H7 (cell line): ENCODE measurements at places on chromosomes 3 and 15. TPM values are rescaled to one million over a fixed set of nuclear protein-coding genes. Genes with fewer than 3 reads are reported as not detected.

- no peak for DNase-seq
These were observed 6.8 kb upstream of the SNX22 start for GRCh38 chr15:64144565-64145281.

GRCh38 chr15:61794276-61794675, 266.0 kb downstream of the VPS13C start:
- DNase-seq: no peak

DNA sequence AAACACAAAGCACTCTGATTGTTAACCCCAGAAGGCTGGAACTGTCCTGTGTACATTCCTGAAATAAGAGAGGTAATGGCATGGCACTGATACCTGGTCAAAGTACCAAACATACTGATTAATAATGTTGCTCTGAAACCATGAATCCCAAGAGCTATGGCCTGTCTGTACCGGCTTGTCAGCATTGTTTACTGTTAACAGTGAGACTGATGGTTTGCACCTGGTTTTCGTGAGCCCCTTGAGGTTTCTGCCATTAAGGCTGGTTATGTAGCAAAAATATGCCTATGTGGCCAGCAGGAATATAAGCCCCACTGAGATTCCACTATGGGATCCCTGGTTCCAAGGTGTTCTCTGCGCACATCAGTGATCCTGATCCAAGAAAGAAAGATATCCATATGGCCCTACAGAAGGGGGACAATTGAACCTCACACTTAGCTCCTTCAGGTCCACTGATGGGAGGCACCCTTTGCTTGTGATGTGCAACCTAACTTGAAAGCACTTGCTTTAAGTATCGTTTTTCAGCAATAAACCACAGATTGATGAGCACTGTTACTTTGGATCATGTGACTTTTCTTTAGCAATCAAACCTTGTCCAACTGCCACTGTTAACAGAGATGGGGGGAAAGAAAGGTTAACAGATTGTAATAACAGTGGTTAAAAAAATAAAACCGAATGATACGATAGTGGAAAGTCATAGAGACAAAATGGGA, 65.2 kb downstream of the TBL1XR1 start:
- no peak for DNase-seq

- DNase-seq: no peak
These were observed 41.2 kb downstream of the KLF13 start for GRCh38 chr15:31367730-31368344.

GRCh38 chr15:90154861-90155626, 46.1 kb upstream of the SEMA4B start:
- no peak for DNase-seq

GRCh38 chr3:38084334-38085310, 45.6 kb downstream of the DLEC1 start:
- DNase-seq: peak; percentile 62

GRCh38 chr15:85690561-85691231, 104.0 kb downstream of the KLHL25 start:
- no peak for DNase-seq

- DNase-seq: no peak
These were observed 874.7 kb upstream of the GBE1 start for GRCh38 chr3:82636177-82636576.

DNA sequence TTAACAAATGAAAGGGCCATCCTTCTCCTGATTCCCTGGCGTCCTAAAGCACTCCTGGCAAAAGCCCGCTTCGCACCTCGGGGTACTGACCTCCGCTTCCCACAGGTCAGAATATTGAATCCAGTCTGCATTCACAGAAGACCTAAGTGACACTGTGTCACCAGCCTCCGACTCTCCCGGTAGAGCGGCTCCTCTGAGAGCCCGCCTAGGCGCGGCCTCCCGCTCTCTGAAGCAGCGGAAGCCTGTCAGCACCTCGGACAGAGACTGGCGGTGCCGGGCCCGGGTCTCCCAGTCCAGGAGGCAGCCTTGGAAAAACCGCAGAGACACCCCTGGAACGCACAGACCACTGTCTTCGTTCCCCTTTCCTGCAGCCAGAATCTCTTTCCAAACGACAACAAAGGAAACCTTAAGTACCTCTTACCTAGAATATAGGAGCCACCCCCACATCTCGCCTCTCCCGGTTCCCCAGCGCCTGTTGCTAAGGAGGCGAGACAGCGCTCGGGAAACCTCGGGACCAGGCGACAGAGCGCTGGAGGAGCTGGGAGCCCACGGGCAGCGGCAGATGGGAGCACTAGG, 1.2 kb downstream of the GABRB3 start:
- peak; percentile 87 for DNase-seq

DNA sequence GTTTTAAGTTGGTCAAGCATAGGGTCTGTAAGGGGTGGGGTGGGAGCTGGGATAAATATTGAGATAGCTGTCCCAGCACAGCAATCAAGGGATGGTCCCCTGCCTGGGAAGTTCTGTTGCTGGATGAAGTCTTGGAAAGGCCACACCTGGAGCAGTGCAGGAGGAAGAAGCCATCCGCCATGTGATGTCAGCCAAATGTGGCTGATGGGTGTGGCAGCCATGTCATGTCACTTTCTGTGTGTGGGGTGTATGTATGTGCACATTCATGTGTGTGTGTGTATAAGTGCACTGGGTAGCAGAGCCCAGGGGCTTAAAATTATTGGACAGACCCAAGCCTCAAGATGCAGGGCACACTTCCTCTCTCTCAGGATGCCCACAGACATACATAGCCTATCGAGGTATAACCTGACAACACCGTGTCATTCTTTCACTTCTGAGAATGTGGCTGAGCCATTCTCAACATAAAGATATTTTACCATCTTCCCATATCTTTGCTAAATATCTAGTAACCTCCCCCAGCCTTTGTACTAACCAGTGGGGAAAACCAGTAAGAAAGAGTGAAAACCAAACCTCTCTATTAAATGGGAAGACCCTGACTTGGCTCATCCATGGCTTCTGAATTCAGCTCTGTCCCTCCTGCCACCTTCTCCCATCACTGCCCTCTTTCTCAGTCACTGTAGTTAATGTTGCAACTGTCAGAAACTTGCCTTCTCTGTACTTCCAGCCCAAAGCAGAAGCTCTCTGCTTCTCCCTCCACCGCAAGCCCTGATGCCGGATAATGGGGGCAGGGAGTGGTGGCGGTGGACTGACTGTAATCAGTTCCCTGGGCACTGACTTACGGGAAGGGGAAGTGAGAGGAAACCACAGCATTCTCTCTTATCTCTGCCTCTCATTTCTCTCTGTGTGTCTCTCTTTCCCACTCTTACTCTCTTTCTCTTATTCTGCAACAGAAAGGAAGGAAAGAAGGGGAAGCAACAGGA, 11.2 kb downstream of the TNFSF10 start:
- no peak for DNase-seq

GRCh38 chr3:115825046-115825445, 201.7 kb downstream of the GAP43 start:
- DNase-seq: no peak

- no peak for DNase-seq
These were observed 19.8 kb downstream of the SH3BP5 start for GRCh38 chr3:15312550-15312949.

DNA sequence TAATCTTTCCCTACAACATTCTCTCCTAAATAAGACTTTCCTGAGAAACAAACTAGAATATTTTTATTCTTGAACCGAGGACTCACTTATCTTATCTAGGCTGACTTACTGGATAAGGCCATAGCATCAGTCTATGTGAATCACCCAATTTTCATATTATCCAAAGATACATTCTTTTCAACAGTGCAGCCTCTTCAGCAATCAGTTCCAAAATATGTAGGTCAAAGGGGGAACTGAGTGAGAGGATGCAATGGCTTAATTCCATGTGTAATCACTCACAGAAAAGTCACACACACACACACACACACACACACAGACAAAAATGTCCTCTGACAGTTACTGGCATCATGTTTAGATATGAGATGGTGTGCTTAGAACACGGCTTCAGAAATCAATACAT, 31.5 kb upstream of the MECOM start:
- no peak for DNase-seq

- DNase-seq: peak; percentile 38
These were observed 135.8 kb downstream of the GREM1 start for GRCh38 chr15:32853592-32853991.

GRCh38 chr3:178672275-178672674, 136.0 kb downstream of the KCNMB2 start:
- DNase-seq: no peak

DNA sequence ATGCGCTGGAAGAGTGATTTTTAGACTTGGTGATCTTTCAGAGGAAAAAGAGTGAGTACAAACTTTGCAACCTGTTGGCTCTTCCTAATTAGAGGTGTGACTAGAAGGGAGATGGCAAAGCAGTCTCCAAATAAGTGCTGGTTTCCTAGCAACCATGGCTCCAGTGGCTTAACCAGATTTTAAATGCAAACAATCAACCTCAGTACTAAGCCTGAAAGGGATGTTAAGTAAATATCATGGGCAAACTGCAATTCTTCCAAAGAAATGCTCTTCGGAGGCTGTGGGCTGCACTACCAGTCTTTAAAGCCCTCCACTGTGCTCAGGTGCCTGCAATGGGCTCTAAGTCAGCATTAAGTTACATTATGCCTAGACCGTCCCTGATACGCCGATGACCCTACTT, 678.1 kb upstream of the CCDC54 start:
- no peak for DNase-seq

- no peak for DNase-seq
These were observed 105.7 kb downstream of the DPH6 start for GRCh38 chr15:35440265-35440664.

DNA sequence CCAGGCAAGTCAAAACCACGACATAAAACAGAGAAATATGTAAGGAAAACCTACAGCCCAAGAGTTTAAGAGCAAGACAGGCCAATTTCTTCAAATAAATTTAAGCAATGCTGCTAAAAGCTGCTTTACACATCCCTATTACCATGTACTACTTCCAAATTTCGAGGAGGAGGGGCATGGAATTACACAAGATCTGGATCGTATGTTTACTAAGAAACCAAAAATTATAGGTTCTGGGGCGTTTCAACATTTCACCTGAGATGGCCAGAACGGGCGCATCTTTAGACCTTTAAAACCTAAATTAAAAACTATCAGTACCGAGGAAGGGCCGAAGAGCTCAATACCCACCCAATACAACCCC, 664 bp upstream of the NR2C2 start:
- DNase-seq: no peak

Gene HEG1
- total RNA-seq: 18.0 and 21.1 TPM in 2 replicates

Gene SRPRB
- total RNA-seq: 26.5 and 27.7 TPM in 2 replicates

Gene KNG1
- total RNA-seq: not detected in 2 replicates

Gene THAP10
- total RNA-seq: 3.5 and 4.8 TPM in 2 replicates

Gene POLR2M
- total RNA-seq: 110 and 127 TPM in 2 replicates

Gene TBL1XR1
- total RNA-seq: 119 and 156 TPM in 2 replicates

Gene ZNF106
- 21.8 and 29.2 TPM in 2 replicates for total RNA-seq

Gene P2RY13
- not detected in 2 replicates for total RNA-seq

Gene AP2M1
- total RNA-seq: 567 and 667 TPM in 2 replicates

Gene GOLGA8O
- total RNA-seq: 0.10 and 0.15 TPM in 2 replicates

Gene VGLL3
- total RNA-seq: 1.5 and 1.8 TPM in 2 replicates

Gene GOLGA8Q
- 0.81 TPM in 1 of 2 replicates, not detected in the other for total RNA-seq

Gene FBLN2
- 27.4 and 30.9 TPM in 2 replicates for total RNA-seq

Gene FGF7
- total RNA-seq: not detected in 2 replicates
